Natural killer cell (primary cell): ENCODE measurements at places on chromosomes 7 and 10. TPM values are rescaled to one million over a fixed set of nuclear protein-coding genes. Genes with fewer than 3 reads are reported as not detected.

The CPVL gene
- total RNA-seq: 11.6 TPM

- no peak overlapping the region for H3K27ac ChIP-seq
- H3K36me3 ChIP-seq: no peaks in the 10 kb centered on the region
- no peak overlapping the region for H3K4me3 ChIP-seq
- peaks cover 15% of the 10 kb centered on the region for H3K4me1 ChIP-seq
These were observed 43.5 kb upstream of the FXYD4 start for GRCh38 chr10:43327986-43328385.

The PSMC2 gene
- 82.1 TPM for total RNA-seq

The AKR1C8 gene
- total RNA-seq: 4.1 TPM

The CLDN4 gene
- total RNA-seq: 0.20 TPM

The GIMAP1 gene
- 23.9 TPM for total RNA-seq

- H3K27ac ChIP-seq: peak overlapping the region; percentile 95
- H3K27me3 ChIP-seq: no peaks in the 10 kb centered on the region
- peak overlapping the region; percentile 86 for H3K4me3 ChIP-seq
These were observed 1.5 kb upstream of the SFR1 start for GRCh38 chr10:104120512-104120902.

- peaks cover 6% of the 10 kb centered on the region for H3K4me1 ChIP-seq
- H3K36me3 ChIP-seq: no peaks in the 10 kb centered on the region
- DNase-seq: no peak
- H3K27ac ChIP-seq: no peak overlapping the region
- H3K4me3 ChIP-seq: no peak overlapping the region
These were observed 2.9 kb downstream of the COA1 start for GRCh38 chr7:43726466-43726865.

GRCh38 chr10:48336978-48337599 is 30.6 kb downstream of the MAPK8 start:
- H3K4me3 ChIP-seq: no peak overlapping the region
- no peaks in the 10 kb centered on the region for H3K4me1 ChIP-seq
- no peaks in the 10 kb centered on the region for H3K36me3 ChIP-seq
- DNase-seq: no peak

- DNase-seq: no peak
- H3K27me3 ChIP-seq: no peaks in the 10 kb centered on the region
These were observed 107.1 kb upstream of the GSDME start for GRCh38 chr7:24864214-24864817.

DNA sequence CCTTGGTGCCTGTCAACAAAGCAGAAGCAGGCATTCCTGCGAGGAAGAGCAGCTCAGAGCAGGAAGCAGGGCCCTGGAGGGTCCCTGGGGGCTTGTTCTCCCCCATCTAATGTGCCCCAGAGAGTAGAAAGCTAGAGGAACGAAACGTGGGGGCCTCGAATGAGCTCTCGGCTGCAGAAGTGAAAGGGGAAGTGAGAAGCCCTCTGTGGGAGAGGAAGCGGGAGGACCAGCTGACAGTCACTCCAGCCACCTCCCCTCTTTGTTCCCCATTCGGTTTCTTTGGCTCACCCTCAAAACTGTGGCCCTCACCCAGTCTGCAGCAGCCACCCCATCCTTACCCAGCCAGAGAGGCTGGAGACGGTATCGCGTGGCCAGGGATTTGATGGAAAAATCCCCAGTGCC is 25.0 kb downstream of the C10orf105 start:
- peaks cover 61% of the 10 kb centered on the region for H3K4me1 ChIP-seq
- H3K4me3 ChIP-seq: no peak overlapping the region
- no peaks in the 10 kb centered on the region for H3K27me3 ChIP-seq
- H3K36me3 ChIP-seq: no peaks in the 10 kb centered on the region
- H3K27ac ChIP-seq: peak overlapping the region; percentile 47
- peak; percentile 61 for DNase-seq

The GPR15LG gene
- not detected for total RNA-seq
